ENCODE measurements at places on chromosomes 5 and 9.

DNA sequence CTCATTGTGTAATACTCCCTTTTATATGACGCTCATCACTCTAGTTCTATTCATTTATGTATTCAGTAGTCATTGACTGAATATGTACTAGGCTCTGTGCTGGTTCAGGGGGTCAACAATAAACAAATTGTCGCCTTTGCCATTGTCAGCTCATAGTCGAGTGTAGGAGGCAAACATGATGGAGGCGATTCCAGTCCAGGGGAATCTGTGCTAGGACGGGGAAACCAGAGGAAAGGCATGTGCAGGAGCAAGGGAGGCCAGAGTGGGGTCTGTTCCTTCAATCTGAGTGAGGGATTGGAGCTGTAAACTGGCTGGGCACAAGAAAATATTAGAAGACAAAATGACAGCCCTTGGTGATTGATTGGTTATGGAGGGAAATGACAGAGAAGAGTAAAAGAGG, 83.9 kb downstream of the ANGPTL2 start:
- DNase-seq, result no peak

DNA sequence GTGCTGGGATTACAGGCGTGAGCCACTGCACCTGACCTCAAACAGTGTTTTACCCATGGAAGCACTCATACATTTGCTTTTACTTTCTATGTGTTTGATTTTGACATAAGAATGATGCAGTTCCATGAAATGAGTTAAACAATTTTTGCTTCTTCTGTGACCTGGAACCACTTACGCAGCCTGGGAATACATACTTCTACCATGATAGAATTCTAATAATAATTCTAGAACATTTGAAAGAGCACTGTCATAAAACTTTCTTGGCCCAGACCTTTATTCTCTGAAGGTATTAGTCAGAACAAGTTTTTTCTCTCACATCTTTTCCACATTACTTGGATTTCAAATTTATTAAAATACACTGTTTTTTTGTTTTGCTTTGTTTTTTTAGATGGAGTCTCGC, 25.3 kb upstream of the COL5A1 start:
- no peak for DNase-seq

DNA sequence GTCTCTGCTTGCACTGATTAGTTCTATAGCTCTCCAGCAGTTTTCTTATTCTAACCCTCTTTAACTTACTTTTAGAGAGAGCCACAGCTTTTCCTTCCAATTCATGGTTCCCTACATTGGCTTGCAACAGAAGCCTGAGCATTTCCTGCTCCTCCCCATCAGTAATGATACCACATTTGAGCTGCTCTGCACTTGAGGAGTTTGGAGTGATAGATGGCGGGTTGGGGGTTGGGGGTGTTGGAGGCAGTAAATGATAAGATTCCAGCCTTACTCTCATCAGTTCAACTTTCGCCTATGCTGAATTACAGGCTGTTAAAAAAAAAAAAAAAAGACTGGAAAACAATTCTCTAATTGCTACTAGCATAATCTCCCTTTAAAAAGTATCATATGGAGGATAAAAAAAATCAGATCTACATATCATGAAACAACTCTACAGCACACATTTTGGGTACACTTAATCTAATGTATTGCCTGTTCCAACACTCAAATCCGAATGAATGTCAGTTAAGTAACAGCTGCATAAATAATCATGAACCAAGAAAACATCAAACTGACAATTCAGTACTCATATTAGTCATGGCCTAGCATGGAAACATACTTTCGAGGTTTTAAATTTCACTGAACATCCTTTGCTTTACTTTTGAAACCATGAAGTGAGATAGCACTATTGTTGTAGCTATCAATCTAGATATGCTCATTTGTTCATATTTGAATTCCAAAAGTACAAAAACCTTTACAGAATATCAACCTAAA, 224.7 kb downstream of the NFIB start:
- no peak for DNase-seq

- DNase-seq, result no peak
These were observed 215.3 kb downstream of the TLR4 start for GRCh38 chr9:117919538-117919937.

- no peak for DNase-seq
These were observed 157.8 kb downstream of the MED10 start for GRCh38 chr5:6220346-6221088.

- no peak for DNase-seq
These were observed 160.7 kb upstream of the DAPK1 start for GRCh38 chr9:87336914-87337333.

GRCh38 chr5:73388306-73388684, 60.3 kb downstream of the FOXD1 start:
- no peak for DNase-seq

- DNase-seq, result no peak
These were observed 33.5 kb downstream of the CSNK1G3 start for GRCh38 chr5:123545506-123545905.

GRCh38 chr9:83444110-83444509, 94.1 kb downstream of the FRMD3 start:
- DNase-seq, result no peak

GRCh38 chr9:131708226-131709002, 31.5 kb downstream of the RAPGEF1 start:
- DNase-seq, result no peak

DNA sequence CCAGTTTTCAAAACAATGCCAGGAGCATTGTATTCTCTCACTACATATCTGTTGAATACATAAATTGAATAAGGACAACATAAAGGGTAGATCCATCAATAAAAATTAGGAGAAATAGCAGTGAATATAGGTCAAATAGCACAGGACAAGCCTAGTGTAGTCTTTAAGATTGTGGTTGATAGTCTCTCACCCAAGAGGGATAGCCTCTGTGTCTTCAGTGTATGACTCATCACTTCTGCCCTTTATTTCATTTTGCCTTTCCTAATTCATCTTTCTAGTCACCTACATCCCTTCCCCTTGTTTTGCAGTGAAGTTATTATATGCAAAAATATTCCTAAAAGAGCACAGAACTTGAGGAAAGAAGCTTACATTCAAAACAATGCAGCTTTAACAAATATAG, 335.0 kb upstream of the TUSC1 start:
- DNase-seq, result no peak

GRCh38 chr9:127588740-127589506, 23.2 kb upstream of the STXBP1 start:
- no peak for DNase-seq

- no peak for DNase-seq
These were observed 551.8 kb upstream of the ZNF608 start for GRCh38 chr5:125298258-125298657.

DNA sequence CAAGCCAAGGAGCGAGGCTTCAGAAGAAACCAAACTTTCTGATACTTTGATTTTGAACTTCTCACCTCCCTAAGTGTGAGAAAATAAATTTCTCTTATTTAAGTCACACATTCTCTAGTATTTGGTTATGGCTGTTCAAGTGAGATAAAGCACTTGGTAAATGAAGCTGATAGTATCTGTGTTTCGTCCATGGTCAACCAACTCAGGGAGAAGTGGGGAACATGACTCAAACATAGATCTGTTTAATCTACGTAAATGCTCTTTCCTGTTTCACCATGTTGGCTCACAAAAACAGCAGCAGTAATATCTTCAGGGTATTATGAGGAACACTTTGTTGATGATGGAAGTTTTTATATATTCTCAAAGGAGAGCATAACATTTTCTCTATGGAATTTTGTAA, 2167.2 kb upstream of the C9orf72 start:
- no peak for DNase-seq

DNA sequence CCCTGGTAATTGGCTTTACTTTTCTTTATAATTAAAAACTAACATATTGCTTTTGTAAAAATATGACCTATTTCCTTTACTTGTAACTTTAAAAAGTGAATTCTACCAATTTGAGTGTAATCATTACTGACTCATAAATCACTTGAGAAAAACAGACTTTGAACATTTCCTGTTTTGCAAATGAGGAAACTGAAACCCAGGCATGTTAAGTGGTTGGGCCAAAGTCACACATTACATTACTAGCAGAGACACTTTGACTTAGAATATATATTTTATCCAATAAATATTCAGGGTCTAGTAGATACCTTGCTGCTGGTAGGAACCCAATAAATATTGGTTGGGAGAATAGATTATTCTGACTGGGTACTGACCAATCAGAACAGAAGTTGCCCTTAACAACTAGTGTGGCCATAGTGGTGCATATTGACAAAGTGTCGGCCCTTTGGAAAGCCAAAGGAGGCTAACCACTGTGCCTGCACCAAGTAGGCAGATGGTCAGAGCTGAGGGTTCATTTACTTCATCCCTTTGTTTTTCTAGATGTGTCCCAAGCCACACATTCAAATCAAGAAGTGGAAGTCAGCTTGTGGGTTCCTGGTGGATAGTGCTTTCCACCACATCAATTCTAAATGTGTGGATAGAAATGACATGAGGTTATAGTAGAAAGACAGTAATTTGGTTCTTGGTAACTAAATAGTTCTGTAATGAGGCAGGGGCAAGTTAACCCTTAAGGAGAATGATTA, 365.1 kb upstream of the RIOK2 start:
- DNase-seq, result no peak

DNA sequence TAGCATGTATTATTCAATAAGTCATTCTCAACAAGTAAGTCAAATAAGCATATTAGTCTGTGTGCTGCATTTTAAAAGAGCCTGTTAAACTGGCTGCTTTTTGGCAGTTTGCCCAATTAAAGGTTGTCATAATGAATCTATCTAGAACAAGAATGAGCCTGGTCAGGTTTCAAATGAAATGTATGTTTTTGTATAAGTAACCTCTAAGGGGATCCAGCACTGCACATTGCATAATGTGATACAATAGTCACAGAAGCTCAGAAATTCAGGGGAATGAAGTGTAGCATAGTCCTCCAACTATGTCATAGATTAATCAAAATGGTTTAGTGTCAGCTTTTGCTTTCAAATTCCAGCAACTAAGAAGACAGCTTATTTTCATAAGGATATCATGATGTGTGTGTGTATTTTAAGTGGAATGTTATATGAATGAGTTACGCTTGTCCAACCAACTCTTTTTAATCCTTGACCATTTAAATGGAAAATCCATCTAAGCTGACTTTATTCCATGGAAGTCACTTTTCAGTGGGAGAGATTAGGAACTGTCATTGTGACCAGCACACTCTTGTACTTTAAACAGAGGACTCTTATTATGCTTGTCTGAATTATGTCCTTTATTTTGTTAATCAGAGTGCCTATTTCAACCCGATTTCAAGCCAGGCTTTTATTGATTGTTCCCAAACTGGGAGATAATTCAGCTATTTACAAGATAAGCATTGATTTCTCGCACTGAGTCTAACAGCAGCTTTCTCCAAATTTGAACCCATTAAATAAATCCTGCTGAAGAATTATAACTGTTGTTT, 283.9 kb upstream of the ADAMTSL1 start:
- DNase-seq, result no peak

GRCh38 chr9:13158986-13159385, 120.5 kb downstream of the MPDZ start:
- no peak for DNase-seq

DNA sequence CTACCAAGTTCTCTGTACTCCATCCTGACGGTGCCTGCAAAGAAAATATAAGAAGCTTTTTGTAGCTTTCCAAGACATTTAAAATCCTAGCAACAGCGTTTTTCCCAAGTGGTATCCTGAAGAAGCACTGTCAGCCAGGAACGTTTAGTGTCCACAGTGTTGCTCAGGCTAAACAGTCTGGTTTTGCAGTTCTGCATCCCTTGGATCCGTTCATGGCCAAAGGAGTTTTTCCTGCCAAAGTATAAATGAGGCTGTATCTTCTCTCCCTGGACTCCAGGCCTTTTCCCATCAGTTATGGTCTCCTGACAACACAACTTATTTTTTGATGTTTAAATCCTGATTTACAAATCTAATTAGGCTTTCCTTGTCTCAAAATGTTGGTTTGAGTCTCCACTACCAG, 925.8 kb downstream of the TLE1 start:
- no peak for DNase-seq

- DNase-seq, result no peak
These were observed 33.4 kb upstream of the PCA3 start for GRCh38 chr9:76730801-76731200.

DNA sequence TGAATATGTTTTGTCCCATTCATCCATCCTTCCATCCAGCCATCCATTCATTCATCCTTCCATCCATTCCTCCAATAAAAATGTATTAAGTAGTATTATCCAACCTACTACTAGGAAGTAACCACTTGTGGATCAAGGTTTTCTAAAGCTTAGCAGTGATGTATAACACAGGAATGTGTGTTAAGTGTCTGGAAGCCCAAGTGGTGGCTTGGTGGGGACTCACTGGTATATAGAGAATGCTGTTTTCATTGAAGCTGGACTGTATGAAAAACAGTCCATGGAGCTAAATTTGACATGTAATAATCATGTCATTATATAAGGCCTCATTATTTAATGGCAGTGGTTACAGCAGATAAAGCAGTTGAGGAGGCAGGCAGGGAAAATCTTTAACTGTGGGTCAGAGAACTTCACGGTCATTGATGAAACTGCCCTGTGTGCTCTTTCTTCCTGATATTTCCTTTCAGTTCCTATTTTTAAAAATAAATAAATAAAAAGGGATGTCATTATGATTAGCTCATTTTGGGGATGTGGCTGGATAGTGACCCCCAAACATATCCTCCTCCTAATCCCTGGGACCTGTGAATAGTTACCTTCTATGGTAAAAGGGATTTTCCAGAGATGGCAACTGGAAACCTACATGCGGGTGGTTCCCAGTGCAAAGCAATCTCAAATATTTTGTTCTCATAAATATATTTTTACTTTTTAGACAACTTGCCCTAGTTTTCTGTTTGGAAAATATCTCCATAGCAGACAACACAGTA, 82.3 kb downstream of the DAPK1 start:
- no peak for DNase-seq

GRCh38 chr5:143402017-143402552, 1.4 kb downstream of the NR3C1 start:
- DNase-seq, result no peak

- DNase-seq, result no peak
These were observed 293.5 kb downstream of the HINT1 start for GRCh38 chr5:130871346-130872086.

- DNase-seq, result no peak
These were observed 212.4 kb upstream of the C9orf72 start for GRCh38 chr9:27785714-27786100.

DNA sequence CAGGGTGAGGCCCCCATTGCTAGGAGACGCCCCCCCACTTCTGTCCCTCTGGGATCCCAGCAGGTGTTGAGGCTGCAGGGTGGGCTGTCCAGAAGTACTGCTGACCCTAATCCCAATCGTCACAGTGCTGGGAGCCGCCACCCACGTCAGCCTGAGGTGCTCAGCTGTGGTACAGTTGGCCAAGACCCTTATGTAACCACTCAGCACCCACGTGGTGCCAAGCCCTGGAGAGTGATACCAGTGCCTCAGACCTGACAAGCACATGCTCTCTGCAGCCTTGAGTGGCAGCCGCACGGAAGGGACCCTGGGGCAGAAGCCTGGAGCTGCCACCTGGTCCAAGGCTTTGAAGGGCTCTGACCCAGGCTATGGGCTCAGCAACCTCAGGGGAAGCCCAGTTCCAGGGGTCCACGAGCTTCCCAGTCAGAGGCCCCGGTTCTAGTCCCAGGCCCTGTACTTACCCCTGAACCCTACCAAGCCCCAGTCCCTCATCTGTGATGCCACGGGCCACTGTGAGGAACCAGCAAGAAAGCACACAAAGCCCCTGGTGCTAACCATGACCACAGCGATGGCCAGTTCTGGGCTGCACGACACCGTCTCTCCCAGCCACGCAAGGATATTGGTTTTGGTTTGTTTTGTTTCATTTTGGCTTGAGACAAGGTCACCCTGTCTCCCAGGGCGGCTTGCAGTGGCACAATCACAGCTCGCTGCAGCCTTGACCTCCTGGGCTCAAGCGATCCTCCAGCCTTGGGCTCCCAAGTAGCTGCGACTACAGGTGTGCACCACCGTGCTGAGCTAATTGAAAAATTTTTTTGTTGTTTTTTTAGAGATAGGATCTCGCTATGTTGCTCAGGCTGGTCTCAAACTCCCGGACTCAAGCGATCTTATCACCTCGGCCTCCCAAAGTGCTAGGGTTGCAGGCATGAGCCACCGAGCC, 50.7 kb downstream of the DBH start:
- DNase-seq, result no peak
